ENCODE measurements at places on chromosomes 3 and 15.

- DNase-seq: no peak
Measured at GRCh38 chr3:99753268-99753975, 64.2 kb upstream of the CMSS1 start.

- DNase-seq: no peak
Measured at GRCh38 chr3:71056327-71056726, 527.2 kb downstream of the FOXP1 start.

- DNase-seq: no peak
Measured at GRCh38 chr15:38885471-38885952, 320.9 kb upstream of the RASGRP1 start.

- DNase-seq: no peak
Measured at GRCh38 chr3:133734305-133734704, 11.9 kb upstream of the TF start.

DNA sequence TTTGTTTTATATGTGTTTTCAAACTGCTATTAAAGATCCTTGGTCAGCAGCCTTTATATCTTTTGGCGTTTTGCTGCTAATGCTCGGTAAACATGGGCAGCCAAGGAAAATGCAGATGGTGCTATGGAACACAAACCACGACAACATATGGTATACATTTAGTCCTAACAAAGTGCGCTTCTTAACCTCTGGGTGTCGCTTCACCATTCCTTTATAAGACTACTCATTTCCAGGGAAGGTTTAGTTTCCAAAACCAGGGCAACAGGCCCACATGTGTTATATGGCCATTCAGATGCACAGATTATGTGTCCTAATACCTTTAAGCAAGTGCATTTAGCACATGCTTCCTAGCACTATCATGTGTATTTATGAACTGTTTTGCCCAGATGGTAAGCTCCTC lies 14.7 kb downstream of the SHOX2 start:
- no peak for DNase-seq

- no peak for DNase-seq
Measured at GRCh38 chr15:37880009-37880834, 54.2 kb upstream of the TMCO5A start.

- DNase-seq: no peak
Measured at GRCh38 chr3:176357891-176358290, 839.4 kb downstream of the TBL1XR1 start.

DNA sequence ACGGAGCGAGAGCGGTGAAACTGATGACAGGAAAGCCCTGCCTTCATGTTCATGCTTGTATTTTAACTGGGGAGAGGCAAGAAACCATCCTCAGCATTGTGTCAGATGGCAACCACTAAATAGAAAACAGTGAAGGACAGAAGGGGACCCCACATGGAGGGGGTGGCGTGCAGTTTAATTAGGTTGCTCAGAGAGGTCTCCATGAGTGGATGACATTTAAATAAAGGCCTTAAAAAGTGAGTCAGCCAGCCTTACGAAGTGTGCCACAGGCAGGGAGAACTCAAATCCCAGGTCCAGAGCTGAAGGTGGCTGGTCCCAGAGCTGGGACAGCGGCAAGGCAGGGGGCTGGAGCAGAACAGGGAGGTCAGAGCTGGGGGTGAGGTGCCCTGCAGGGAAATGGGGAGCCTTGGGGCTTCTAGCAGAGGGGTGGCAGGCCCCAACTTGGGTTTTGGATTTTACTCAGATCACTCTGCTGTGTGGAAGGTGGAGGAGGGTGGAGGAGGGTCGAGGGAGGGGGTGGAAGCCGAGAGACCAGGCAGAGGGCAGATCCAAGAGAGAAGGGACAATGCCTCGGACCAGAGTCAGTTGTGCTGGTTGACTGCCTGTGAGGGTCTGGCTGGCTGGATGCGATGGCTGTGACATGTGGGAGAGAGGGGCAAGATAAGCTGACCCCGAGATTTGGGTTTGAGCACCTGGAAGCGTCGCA lies 73.7 kb downstream of the KLF13 start:
- no peak for DNase-seq

DNA sequence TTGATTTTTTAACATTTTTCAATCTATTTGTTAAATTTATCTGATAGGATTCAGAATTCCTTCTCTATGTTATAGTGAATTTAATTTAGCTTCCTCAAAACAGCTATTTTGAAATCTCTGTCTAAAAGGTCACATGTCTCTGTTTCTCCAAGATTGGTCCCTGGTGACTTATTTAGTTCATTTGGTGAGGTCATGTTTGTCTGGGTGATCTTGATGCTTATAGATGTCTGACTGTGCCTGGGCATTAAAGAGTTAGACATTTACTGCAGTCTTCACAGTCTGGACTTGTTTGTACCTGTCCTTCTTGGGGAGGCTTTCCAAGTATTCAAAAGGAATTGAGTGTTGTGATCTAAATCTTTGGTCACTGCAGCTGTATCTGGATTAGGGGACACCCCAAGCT lies 169.5 kb upstream of the C2CD4B start:
- DNase-seq: no peak

DNA sequence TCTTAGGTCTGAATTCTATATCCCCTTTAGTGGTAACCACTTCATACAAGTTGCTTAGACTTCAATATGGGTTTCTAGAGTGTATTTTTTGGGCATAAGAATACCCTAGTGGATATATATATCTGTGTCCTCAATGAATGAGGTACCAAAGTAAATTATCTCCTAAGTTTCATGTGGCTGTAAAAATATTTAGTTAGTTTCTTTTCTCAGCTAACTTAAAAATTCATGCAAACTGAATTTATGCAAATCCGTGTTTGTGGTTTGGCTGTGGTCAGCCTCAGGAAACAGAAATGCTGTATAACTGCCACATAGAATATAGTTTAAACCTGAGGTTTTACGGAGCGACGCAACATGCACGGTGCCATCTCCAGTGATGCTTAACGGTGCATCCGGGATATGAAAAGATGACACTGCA lies 80.3 kb downstream of the PEX5L start:
- DNase-seq: no peak

GRCh38 chr3:31615071-31615875 lies 82.5 kb downstream of the STT3B start:
- DNase-seq: no peak

GRCh38 chr3:99911433-99911832 lies 93.8 kb downstream of the CMSS1 start:
- DNase-seq: no peak

All from stimulated activated CD4-positive, alpha-beta T cell treated with anti-CD3 and anti-CD28 coated beads, Interleukin-12 subunit alpha, Interleukin-12 subunit beta, amount 100 ng/mL, for 48 hours (primary cell).